Activated T-helper 1 cell treated with Interleukin-2 at 50 U/mL for 16 hours (primary cell): ENCODE measurements at places on chromosomes 3 and 15.

DNA sequence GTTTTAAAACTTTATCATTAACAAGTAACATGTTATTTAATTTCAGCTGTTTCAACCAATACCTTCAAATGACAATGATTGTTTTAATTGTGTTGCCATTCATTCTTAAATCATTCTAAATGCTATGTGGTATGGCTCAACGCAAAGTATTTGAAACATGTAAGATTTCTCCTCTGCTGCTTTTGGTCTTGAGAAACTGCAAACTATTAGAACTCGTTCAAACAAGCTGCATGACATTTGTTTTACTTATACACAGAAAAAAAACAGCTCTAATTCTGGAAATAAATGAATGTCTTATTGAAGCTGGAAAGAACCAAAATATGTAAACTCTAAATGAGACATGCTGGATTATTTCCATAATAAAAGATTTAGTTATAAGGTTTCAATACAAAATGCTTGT lies 29.3 kb downstream of the FBN1 start:
- no peak for DNase-seq

- no peak for DNase-seq
Measured at GRCh38 chr3:15933439-15934139, 135.8 kb upstream of the ANKRD28 start.

GRCh38 chr3:46335541-46335940 lies 18.4 kb upstream of the CCR2 start:
- DNase-seq, result no peak

GRCh38 chr3:54104084-54104483 lies 18.3 kb upstream of the CACNA2D3 start:
- no peak for DNase-seq

DNA sequence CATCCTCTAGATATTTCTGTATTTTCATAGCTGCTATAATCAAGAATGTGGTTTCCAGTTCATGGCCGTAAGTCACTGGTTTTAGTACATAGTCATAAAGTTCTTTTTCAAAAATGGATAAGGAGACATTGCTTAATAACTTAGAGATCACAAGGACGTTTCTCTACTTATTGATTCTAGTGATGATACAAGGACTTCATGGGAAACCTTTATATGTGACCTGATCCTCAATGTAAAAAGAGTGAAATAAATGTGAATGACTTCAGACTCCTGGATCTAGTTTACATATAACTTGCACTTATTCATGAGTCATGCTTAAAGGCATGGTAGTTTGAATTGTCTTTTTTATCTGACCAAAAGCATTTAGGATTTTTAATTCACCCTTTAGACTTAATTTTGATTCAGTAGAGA lies 35.2 kb downstream of the TSC22D2 start:
- no peak for DNase-seq

GRCh38 chr15:75452364-75452864 lies 924 bp upstream of the SIN3A start:
- DNase-seq, result peak; percentile 63

GRCh38 chr3:34013818-34014570 lies 215.6 kb downstream of the PDCD6IP start:
- no peak for DNase-seq
